ENCODE measurements at places on chromosomes 12 and 14.

DNA sequence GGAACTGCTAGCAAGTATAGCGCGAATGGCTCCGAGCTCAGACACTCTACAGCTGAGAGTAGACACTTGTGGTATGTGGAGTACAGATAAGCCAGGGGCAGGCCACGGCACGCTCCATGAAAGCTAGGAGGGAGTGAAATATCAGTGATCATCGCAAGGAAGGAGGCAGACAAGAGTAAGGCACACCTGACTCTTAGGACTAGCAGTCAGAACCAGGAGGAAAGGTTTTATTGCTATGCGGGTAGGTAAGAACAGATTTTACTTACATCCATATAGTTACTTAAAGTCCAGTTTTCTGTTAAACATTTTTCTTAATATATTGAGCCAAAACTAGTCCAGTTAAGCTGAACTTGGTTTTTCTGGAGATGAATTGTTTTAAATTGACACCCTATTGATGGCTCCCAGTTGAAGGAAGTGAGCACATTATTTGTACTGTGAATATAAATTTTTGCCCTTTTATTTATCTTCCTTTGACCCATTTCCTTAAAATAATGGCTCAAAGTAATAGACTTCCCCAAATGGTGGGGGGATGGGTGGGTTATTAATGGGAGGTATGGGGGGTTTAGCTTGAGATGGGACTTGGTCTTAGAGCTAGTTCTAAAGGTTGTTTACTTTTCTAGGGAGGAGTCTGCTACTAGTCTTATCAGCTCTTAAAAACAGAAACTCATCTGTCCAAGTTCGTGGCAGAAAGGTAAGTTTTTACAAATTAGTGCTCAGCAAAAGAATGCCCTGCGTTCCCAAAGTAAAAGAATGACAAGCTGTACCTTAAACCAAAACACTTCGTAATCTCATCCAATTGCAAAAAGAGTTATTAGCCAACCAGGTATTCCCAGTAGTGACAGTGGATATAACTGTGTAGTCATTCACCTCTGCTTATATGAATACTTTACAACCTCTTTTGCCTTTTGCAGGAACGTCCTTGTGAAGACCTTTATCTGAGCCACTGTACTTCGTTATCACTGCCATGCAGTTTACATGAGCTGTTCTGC lies 5.8 kb downstream of the HNRNPA1 start:
- no peak for DNase-seq

- DNase-seq = no peak
Measured at GRCh38 chr14:85296456-85297210, 233.3 kb upstream of the FLRT2 start.

GRCh38 chr12:46442239-46442638 lies 69.7 kb upstream of the SLC38A2 start:
- no peak for DNase-seq

- no peak for DNase-seq
Measured at GRCh38 chr14:105141486-105142281, 26.9 kb downstream of the JAG2 start.

DNA sequence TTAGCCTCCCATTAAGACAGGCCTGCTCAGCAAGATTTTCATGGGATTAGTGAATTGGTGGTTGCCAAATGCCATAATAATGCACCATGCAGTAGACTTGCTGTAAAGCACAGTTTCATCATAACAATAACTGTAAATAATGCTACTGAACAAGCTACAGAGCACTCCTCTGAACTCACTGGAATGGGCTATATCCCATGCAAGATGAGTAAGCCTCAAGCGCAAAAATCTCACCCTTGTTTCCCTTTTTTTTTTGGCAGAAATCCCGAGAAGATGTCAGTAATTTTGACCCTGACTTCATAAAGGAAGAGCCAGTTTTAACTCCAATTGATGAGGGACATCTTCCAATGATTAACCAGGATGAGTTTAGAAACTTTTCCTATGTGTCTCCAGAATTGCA lies 145.9 kb upstream of the HIF1A start:
- DNase-seq = no peak

- DNase-seq = no peak
Measured at GRCh38 chr14:32407130-32407529, 78.0 kb downstream of the AKAP6 start.

DNA sequence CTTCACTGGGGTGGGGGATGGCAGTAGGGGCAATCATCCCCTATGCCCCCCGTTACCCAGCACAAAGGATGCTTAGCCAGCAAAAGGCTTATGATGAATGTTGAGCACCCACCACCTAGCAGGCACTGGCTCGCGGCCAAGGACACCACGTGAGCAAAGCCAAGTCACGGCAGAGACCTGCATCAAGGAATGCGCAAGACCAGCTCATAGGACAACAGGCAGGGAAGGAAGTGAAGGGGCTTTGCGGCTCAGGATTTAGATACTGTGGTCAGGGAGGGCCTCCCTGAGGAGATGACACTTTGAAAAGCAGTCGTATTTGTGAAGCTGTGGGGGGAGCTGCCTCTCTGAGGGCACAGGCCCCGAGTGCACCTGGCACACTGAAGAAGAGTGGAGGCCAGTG lies 32.8 kb downstream of the SH2B3 start:
- no peak for DNase-seq

DNA sequence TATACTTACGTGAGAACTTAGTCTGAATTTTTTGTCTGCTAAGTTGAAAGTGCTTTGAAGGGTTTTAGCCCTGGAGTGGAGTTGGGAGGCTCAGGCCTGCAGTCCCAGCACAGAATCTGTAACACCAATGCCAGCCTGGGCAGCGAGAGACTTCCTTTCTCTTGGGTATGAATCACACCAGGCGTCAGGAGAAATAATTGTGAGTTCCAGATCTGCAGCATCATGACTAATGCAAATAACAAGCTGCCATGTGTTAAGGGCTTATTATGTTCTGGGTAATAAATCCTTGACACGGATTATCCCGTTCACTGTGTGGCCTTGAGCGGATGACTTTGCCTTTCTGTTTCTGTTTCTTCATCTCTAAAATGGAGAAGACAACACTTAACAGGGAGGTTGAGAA lies 70.6 kb downstream of the B4GALNT3 start:
- DNase-seq = no peak

DNA sequence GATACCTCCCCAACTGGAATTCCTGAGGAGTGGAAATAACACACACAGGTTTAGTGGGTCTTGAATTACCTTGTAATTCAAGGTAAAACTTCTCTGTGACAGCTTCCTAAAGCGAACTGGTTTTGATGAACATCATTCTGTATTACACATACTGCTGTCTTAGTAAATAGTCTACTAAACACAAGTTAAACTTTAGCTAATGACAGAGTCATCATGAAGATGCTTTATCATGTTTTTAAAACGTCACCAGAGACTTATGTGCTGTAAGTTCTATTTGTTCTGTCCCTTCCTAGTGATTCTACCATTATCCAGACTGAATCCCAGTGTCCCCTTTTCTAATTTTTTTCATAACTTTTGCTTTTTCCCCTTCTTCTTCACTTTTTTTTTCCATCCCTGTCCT lies 11.6 kb upstream of the GXYLT1 start:
- DNase-seq = no peak

DNA sequence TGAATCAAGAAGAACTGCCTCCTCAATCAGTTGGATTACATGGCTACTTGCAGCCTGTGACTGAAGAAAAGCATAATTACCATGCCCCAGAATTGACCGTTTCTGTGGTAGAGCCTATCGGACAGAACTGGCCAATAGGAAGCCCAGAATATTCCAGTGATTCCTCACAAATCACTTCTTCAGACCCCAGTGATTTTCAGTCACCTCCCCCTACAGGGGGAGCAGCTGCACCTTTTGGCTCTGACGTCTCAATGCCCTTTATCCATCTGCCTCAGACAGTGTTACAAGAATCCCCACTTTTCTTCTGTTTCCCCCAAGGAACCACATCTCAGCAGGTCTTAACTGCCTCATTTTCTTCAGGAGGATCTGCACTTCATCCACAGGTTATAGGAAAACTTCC lies 80.8 kb downstream of the RAD52 start:
- no peak for DNase-seq
